Activated B cell treated with CpG ODN at 0.5 μM for 24 hours (primary cell): ENCODE measurements at places on chromosomes 3 and 15.

DNA sequence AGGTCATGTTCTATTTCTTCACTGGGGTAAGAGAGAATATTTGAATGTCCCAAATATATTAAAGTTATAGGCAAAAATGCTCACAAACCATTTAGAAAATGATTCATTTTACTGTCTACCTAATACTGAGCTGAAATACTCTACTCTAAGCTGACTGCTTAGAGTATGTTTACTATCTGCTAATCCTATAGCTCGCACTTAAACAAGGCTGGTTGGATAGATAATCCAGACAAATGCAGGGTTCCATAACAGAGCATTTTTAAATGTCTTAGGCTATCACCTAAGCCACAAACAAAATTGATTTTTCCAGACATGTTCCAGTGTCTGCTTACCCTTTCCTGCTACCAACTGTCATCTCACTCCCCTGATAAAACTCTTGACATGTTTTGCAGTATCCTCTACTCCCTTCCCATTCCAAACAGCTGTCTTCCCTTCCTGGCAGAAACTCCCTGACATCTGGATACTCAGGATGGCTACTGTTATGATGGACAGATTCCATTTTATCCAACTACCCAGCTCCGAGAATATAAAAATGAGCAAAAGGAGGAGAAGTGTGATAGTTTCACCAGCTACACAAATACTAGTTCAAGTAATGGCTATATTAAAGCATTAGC is 1034.7 kb downstream of the FHIT start:
- DNase-seq, result no peak

- DNase-seq, result no peak
These were observed 39.0 kb downstream of the MAPK6 start for GRCh38 chr15:52057996-52058395.

GRCh38 chr3:138848696-138849095 is 14.0 kb upstream of the PIK3CB start:
- DNase-seq, result no peak

DNA sequence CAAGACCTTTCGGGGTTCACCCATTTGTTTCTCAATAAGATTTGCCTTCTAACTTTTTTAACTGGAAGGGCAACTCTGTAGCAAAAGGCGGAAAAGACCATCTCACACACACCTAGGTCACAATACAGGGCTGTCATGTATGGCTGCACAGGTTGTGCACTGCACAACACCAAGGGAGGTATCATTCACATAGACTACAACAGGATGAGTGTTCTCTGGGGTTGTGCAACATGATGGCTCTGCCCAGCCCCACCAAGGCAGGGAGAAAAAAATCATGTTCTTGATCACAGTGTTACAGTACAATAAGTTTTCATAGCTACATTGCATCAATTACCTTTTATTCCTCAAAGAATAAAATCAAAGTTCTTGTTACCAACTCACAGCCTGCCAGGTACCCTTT is 52.8 kb downstream of the ANXA2 start:
- DNase-seq, result no peak

DNA sequence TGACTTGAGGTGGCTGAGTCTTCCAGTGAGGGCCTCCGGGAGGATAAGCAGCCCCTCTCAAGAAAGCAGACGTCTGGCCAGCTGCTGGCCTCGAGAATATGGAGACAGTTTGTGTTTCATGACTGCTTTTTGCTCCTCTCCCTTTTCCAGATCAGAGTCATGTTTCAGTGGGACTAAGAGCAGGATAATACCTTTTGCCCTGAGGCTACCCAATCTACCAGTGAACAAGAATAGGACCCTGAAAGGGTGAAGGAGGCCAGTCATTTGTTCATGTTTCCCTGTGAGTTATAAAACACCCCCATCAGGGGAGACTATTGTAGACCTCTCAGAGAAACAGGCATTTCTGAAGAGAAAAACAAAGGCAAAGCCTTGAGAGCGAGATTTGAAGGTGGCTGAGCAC is 137.4 kb downstream of the RYR3 start:
- DNase-seq, result no peak

DNA sequence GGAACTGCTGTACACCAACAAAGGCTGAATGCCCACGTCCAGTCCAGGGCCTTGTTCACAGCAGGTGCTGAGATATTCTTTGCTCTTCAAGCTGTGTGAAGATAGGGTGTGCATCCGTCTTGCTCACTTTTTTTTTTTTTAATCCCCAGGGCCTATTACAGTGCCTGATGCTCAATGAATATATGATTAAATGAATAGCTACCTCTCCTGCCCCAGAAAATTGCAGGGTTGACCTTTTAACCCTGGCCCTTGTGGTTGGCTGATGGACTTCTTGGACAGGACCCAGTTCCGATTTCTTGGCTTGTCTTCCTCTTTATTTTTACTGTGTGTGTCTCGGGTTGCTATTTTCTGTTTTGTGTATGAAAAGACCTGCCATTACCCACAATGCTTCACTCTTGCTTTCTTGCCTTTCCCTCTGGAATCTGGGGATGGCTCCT is 2.9 kb upstream of the FYTTD1 start:
- no peak for DNase-seq

DNA sequence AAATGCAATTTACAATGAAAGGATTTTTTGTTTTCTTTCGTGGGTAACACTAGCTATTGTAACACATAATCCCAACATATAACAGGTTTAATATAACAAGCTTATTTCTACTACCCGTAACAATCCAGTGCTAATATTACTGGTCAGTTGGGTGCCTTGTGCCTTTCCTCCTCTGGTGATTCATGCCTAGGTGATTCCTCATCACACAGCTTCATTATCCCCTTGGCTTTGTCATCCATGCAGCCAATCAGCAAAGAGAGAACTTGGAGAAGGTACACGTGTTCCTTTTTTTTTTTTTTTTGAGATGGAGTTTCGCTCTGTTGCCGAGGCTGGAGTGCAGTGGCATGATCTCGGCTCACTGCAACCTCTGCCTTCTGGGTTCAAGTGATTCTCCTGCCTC is 30.7 kb downstream of the CHST14 start:
- DNase-seq, result no peak

DNA sequence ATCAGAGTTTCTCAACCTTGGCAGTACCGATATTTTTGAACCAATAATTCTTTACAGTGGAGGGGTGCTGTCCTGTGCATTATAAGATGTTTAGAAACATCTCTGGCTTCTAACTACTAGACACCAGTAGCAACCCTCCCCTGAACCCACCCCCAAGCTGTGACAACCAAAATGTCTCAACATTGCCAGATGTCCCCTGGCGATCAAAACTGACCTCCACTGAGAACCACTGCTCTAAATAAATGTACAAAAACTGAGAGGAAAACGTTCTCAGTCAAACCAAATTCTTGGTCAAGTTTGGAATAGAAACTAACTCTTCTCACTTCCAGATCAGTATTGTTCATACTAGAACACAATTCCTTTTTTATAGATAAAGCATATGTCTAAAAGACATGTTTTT is 58.5 kb downstream of the GPR160 start:
- no peak for DNase-seq

GRCh38 chr3:46922871-46923558 is 45.5 kb downstream of the PTH1R start:
- no peak for DNase-seq

GRCh38 chr3:124557433-124558232 is 172.6 kb upstream of the UMPS start:
- DNase-seq, result no peak

DNA sequence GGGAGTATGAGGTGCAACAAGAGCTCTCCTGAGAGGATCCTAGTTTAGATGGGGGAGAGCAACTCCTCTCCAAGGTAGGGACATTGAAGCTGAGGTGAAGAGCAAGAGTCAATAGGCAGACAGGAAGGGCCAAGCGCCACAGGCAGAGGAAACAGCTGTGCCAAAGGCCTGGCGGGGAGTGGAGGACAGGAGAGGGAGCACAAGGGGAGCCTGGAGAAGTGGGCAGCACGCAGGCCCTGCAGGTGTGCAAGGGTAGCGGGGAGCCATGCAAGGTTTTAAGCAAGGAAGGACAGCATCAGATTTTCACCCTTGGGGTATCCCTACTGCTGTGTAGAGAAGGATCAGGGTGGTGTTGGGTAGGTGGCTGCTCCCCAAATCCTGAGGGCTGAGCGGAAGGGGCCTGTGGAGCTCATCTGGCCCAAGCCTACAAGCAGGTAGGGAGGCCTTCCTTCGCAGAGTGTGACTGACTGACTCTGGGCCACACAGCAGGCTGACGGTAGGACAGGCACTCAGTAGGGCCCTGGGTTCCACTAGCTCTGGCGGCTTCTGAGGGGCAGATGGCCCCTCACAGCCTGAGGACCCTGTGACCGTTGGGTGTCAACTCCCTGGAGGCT is 13.3 kb downstream of the CHST13 start:
- DNase-seq, result peak; percentile 4

DNA sequence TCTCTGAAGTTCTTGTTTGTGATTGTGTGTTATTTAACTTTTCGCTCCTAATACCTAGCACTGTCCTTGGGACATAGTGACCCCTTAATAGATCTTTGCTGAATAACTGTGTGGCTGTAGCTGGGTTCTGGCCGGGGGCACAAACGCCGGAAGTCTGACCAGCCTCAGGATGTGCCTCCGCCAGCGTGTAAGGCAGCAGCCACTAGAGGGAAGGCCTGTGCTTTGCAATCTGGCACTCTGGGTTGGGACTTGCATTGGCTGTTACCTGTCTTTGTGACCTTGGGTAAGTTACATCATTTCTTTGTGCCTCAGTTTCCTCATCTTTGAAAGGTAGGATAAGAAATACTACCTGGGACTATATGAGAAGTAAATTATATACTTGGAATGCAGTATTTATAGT is 158.7 kb downstream of the GHSR start:
- DNase-seq, result no peak

DNA sequence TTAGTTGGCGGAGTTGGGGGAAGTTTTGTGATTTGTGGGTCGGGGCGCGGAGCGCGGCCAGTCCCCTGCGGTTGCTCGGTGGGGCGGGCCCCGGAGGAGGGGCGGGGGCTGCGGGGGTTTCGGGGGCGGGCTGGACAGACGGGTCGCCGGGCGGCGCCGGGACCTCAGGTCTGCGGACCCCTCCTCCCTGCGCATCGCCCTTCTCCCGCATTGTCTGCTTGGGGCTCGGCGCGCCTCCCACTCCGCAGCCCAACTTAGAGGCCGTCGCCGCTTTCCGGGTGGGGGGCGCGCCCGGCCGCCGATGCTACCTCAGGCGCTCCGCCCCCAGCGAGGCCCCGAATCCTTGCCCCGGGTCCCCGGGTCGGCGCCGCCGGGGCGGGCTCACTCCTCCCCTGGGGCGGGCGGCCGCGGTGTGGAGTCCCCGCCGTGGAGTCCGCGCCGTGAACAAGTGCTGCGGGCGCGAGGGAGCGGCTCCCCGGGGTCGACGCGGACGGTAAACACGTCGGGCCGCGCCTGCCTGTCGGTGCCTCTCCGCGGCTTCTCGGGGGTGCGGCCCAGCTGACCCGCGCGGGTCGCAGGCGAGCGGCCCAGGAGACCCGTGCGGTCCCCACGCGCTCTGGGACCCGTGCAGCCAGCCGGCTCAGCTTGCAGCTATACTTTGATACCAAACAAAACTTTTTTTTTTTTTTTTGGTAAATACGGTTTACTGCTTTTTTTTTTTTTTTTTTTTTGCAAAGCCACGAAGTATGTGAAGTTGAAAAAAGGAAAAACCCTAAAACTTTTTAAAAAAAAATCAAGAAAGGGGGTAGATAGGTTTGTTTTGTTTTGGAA is 624 bp downstream of the AKAP13 start:
- peak; percentile 69 for DNase-seq

DNA sequence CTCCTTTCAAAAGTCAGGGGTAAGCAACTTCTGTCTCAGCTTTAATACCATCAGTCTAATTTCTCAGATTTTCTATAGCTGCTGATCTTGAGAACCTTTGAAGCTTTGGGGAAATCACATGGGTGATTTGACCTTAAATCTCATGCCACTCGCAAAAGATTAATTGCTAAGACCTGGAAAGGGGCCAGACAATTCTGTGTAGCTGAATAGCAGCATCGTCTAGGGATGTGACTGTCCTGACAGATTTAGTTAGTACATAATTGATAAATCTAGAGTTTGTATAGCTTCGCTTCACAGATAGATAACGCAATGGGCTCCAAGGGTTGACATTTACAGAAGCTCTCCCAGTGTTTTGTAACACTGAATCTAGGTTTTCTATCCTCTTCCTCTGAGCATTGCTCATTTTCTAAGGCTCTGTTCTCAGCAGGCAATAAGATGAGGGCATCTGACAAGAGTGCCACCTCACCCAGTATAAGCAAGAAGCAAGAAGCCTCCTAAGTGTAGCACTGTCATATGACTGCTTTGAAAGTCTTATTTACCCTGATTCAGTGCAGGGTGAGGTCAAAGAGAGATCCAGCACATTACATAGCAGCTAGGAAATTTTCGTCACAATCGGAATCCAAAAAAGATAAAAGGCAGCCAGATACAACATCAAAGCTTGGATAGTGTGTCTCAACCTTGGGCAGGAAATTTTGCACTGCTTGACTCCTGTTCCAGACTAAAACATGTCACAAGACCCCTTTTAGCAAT is 47.7 kb upstream of the DUT start:
- no peak for DNase-seq

GRCh38 chr3:130488769-130489450 is 28.1 kb upstream of the COL6A6 start:
- DNase-seq, result no peak

DNA sequence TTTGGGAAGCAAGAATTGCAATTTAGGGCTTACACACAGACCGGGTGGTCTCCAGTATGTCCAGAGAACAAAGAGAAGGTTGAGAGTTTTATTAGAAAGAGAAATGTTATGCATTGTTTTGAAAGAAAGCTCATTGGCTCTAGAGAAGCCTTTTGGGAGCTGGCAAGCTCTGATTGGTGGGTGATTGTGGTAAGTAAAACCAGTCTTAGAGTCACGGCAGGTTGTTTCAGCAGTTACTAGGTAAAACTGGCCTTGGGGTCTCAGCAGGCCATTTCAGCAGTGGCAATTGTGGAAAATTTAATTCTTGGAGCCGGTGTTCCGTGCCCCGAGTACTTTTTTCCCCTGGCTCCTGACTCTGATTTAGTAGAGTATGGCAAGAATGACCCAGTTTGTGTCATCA is 78.1 kb downstream of the MRPL46 start:
- no peak for DNase-seq

GRCh38 chr3:14768881-14769280 is 49.9 kb upstream of the FGD5 start:
- no peak for DNase-seq

DNA sequence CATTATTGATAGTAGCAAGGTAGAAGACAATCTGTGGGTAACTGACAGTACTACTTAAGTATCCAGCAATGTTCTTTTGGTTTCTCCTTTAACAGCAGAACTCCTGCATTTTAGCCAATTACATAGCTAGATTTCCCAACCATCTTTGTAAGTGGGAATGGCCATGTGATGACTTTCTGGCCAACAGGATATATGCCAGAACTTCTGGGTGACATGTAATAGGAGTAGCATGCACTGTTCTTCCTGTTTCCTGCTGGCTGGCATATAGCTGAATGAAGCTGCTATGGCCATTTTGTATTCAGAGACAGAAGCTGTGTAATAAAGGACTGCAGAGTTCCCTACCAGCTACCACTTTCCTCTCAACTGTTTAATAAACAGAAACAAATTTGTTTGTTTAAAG is 18.0 kb downstream of the SPICE1 start:
- DNase-seq, result no peak

- peak; percentile 56 for DNase-seq
These were observed 10.9 kb downstream of the SMAD3 start for GRCh38 chr15:67076147-67076843.
